ENCODE measurements at places on chromosomes 2 and 18.
A peak's percentile ranks its signal among the peaks of the same experiment; 100 is the strongest.

DNA sequence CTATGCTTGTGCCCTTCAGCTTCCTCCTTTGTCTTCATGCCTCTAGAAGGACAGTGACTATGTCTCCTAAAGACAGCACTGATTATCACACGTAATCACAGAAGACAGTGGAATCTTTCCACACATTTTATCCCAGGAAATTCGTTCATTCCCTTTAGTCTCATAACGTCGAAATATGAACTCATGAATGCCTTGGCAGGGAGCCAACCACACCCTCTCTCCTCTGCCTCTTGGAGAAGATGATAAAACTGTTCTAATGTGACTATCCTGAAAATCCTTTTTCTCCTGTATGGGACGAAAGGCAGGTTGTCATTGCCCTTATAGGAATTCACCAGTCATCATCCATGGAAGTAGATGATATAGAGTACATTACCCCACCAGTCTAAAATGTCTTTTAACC lies 726.6 kb upstream of the FANCL start:
- DNase-seq, result no peak

DNA sequence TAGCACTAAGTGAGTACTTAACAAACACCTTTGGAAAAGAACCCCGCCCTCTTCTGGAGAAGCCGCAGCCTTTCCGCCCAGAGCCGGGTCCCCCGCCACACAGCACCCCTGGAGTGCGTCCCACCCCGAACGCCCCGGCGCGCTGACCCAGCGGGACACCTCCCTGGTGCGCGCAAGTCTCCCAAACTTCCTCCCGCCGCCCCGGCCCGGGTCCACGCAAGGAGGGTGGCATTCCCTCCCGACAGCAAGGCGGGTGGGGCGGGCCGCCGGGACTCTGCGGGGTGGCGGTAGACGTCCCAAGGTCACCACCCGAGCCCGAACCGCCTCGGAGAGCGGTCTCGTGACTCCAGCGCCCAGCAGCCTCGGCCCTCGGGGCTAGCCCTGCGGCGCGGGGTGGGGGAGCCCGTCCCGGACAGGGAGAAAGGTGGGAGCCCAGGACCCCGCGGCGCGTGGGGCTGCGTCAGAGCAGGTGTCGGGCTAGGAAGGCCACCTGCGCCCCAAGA lies 598 bp downstream of the CCDC93 start:
- DNase-seq, result peak; percentile 76

- DNase-seq, result no peak
Measured at GRCh38 chr2:218095853-218096252, 26.8 kb downstream of the RUFY4 start.

DNA sequence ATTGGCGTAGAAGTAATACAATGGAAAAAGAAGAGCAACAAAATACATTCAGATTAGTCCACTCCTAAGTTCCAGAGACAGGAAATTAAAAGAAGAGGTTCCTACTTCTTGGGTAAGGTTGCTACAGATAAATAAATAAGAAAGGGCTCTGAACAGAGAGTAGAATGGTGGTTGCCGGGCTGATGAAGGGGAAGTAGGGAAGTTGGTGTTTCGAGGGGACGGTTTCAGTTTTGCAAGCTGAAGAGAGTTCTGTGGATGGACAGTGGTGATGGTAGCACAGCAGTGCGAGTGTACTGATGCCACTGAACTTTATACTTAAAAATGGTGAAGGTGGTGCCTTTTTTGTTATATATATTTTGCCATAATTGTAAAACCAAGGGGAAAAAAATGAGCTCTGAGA lies 48.2 kb downstream of the CABYR start:
- no peak for DNase-seq

DNA sequence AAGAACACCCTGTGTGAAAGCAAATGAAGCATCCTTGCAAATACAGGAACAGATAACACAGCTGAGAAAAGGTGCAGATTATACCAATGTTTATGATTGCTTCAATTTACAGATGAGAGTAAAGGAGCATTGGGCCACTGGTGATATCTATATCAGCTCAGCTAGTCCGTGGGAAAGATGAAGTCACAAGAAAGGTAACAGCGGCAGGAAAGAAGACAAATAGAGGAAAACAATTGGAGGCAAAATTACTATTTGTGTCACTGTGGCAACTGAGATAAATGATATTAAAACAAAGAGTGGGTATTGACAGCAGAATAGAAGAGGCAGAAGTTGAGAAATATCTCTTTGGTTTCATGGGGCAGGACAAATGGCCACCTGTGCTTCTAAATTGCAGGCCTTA lies 121.2 kb upstream of the CAVIN2 start:
- no peak for DNase-seq

GRCh38 chr18:38576349-38576748 lies 1010.8 kb upstream of the CELF4 start:
- no peak for DNase-seq

DNA sequence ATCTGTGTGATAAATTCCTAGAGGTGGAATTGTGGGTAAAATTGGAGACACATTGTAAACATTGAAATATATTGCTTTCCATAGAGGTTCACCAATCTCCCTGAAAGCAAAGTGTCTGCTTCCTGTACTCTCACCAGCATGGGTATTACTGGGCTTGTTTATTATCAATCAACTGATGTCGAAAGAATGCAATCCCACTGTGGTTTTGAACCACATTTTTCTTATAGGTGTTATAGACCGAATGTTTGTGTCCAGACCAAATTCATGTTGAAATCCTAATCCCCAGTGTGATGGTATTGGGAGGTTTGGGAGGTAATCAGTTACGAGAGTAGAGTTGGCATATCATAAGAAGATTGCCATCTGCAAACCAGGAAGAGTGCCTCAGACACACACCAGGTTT lies 1212.4 kb downstream of the LRP1B start:
- no peak for DNase-seq

- no peak for DNase-seq
Measured at GRCh38 chr2:9018534-9018933, 15.1 kb upstream of the MBOAT2 start.

DNA sequence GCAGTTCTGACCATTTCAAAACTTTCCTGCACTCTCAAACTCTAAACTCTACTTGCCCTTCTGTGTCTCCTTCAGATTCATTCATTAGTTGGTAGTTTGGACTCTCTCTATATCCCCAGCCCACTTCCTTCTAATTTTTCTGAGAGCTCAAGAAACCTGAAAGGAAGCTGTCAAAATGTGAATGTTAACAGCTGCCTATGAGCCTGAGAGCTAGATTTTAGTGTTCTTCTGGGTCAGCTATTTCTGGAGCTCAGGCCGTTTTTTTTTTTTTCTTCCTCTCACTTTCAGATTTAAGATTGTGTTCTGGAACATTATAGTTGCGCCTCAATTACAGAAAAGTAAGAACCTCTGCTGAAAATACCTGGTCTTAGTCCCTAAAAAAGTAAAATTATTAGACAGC lies 73.1 kb downstream of the RTN4 start:
- no peak for DNase-seq

GRCh38 chr2:105866216-105867185 lies 121.8 kb downstream of the NCK2 start:
- DNase-seq, result peak; percentile 20

- DNase-seq, result no peak
Measured at GRCh38 chr18:67363694-67364093, 152.8 kb downstream of the DSEL start.

GRCh38 chr18:66994790-66995189 lies 390.9 kb upstream of the CDH19 start:
- no peak for DNase-seq

DNA sequence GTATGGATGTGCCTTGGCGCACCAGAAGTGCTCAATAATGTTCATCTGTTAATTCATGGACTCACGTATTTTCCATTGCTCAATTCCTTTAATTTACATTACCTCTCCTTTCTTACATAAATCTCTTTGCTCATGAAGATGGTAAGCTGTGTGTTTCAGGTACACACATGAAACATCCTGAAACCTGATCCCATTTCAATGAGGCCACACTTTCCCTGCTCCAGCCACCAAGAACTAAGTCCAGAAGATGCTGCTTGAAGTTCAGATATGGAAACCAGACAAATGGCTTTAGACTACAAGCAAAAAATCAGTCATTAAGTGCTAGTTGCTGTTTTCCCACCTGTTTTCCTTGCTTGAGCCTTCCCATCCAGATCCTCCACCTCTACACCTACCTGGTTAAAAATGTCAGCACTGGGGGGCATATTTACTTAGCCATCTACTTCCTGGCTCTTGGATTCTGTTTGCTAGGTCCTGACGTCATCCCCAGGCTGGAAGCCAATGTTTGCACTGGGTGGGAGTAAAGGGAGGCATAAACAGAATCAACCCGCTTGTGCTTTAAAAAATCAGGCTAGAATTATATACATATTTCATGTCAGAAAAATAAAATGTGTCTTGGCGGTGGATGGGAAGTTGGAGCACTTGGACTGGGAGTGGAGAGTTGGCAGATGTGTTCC lies 309.7 kb downstream of the OSR1 start:
- DNase-seq, result no peak

- no peak for DNase-seq
Measured at GRCh38 chr18:34909637-34910364, 131.4 kb upstream of the MAPRE2 start.

GRCh38 chr2:239169311-239170048 lies 231.3 kb downstream of the HDAC4 start:
- no peak for DNase-seq

DNA sequence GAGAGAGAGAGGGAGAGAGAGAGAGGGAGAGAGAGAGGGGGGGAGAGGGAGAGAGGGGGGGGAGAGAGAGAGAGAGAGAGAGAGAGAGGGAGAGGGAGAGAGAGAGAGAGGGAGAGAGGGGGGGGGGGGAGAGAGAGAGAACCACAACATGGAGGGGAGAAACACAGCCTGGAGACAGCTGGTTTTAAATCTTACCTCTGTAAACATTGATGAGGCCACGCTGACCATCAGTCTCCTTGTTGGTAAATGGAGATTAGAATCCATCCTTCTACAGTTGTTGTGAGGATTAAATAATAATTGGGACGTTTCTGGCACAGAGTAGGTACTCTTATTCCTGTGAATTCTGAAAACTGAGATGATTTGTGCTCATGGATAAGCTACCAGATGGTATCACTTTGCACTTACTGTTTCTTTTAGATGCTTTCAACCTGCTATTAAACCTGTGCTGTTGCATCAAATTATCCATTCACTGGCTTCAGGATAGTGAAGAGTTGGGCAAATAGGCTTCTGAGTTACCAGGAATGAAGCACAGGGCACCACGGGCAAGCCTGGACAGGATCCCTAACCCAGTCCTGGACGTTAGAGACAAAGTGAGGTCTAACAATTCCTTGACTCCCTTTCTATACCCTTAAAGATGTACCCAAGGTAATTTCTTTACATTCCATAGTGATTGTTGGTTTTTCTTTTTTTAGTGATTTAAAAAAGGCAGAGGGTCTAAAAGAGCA lies 318.1 kb downstream of the ZNF521 start:
- DNase-seq, result no peak

GRCh38 chr2:31207790-31208189 lies 9.5 kb downstream of the CAPN14 start:
- DNase-seq, result no peak

DNA sequence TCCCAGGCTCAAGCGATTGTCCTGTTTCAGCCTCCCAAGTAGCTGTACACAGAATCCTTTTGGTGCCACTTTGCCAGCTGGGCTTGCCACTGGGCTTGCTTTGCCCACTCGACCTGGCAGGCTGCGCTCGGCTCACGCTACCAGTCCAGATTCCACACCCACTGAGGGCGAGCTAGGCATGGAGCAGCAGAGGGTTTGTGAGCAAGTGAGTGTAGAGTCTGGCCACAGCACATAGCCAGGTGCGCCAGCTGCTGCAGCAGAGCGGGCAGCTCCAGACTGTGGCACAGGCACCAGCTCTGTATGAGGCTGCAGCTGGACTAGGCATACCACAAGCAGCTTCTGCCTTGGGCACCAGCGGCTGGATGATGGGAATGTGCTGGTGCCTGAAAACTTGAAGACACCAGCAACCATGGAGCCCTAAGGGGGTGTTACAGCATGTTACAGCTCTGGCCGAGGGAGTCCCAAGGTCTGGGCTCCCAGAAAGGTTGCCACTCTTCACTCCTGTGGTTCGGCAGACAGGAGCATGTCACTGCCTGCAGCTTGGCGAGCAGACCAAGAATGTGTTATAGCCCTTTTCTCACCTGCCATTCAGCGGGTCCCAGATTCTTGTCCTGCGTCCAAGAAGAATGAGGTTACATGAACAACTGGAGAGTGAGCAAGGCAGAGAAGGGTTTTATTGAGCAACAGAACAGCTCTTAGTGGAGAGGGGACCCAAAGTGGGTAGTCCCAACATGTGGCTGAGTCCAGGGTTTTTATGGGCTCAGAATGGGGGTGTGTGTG lies 12.9 kb downstream of the SMARCAL1 start:
- no peak for DNase-seq

DNA sequence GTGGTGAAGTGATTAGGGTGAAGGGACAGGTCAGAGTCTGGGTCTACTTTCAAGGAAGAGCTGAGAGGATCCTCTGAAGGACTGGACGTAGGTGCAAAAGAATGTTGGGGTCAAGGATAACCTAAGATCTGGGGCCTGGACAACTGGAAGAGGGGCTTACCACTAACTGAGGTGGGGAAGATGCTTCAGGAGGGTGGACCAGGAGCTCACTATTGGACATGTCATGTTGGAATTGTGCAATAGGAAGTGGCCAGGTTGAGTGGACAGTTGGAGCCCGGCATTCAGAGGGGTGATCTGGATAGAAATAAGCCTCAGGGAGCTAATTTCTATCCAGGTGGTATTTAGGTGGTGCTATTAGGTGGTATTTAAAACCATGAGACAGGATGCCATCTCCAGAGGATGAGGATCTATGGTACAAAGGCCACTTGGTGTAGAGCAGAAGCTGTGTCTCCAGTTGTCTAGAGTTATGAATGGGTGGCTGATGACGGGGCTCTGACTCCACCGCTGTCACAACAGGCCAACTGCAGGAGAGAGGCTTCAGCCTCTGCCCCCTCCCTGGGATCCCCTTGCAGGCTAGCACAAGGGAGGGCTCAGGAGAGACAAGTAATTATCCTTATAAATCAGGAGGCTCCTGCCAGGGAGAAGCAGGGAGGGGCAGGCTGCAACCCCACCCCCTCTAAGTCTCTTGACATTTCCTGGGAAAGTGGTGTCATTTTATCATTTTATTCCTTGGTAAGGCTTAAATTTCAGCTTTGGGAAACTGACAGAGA lies 158.0 kb downstream of the SMAD7 start:
- DNase-seq, result no peak

DNA sequence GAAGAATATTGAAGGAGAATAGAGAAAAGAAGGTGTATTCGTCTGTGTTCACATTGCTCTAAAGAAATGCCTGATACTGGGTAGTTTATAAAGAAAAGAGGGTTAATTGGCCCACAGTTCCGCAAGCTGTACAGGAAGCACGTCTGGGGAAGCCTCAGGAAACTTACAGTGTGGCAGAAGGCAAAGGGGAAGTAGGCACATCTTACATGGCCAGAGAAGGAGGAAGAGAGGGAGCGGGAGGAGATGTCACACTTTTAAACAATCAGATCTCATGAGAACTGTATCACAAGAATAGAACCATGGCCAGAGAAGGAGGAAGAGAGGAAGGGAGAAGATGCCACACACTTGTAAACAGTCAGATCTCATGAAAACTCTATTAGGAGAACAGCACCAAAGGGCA lies 159.6 kb upstream of the TPO start:
- no peak for DNase-seq

DNA sequence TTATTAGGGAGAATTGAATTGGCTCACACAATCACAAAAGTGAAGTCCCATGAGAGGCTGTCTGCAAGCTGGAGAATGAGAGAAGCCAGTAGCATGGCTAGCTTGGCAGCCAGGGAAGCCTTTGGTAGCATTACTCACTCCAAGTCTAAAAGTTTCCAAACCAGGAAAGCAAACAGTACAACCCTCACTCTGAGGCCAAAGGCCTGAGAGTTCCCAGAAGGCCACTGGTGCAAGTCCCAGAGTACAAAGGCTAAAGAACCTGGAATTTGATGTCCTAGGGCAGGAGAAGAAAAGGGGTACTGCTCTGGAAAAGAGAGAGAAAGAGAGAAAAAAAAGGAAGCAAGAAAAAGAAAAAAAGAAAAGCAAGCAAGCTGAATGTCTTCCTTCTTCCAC lies 318.2 kb downstream of the RND3 start:
- DNase-seq, result peak; percentile 59
